Progenitor cell of endocrine pancreas (in vitro differentiated cells): ENCODE measurements at places on chromosomes 12 and 14.

DNA sequence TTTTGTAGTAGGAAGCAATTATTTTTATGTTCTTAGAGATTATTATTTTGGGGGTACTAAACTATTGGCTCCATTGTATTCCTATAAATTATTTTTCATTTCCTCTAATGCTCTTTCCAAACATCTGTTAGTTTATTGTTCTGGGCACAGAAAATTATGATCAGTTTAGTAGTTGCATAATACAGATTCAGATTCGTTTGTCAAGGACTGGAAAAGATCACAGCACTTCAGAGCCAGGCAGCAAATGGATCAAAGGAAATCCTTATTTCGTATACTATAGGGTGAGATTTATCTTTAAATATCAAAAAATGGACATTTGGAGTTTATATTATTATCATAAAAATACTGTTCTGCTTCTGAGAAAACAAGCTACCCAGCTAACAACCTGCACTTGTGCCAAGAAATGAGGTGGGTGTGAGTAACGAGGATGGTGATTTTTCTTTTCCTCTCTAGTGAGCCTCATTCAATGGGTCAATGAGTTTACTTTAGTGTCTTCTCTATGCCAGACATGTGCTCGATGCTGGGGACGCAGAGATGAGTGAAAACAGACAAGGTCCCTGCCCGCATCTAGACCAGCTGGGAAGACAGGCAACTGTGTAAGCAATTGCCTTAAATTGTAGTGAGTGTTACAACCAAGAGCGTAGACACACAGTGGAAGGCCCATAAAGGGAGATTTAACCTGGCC is 208.6 kb upstream of the PLXNC1 start:
- DNase-seq: no peak

- DNase-seq: no peak
Measured at GRCh38 chr12:103640831-103641230, 53.8 kb downstream of the STAB2 start.

DNA sequence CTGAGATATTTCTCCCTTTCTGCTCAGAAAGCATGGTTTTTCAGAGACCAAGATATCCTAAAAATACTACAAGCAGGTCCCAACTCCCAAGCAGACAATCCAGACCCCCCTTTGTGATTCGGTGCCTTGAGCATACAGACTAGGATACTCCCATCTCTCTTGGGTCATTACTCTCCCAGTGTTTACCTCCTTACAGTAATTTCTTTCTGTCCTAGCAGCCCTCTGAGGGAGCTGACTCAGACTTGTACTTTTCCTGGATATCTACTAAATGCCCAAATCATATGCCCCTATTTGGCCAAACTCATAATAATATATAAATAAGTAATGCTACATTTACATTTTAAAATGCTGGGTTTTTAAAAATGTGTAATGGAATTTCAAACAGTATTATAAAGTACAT is 355.6 kb downstream of the LRIG3 start:
- no peak for DNase-seq

DNA sequence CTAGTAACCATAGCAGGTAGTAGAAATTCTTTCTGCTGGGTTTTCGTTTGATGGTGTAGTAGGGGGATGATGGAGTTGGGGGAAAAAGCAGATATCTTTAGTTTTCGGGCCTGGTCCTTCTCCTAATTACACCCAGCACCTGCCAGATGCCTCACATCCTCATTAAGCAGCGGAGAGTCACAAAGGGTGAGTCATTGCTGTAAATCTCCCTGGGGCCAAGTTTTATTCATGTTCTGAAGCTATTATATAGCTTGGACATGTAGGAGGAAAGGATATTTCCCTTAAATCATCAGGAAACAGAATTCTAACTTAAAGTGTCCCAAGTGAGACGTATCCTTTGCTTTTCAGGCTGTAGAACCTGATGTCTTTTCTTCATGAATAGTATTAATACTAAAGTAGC is 4.9 kb upstream of the NECAP1 start:
- no peak for DNase-seq
